ENCODE measurements at places on chromosomes 2 and 18. TPM values are rescaled to one million over a fixed set of nuclear protein-coding genes. Genes with fewer than 3 reads are reported as not detected.

RESP18 gene
- total RNA-seq: not detected

INPP5D gene
- 0.59 TPM for total RNA-seq

RAD51AP2 gene
- not detected for total RNA-seq

THOC1 gene
- total RNA-seq: 26.2 TPM

FOSL2 gene
- 84.3 TPM for total RNA-seq

CABYR gene
- total RNA-seq: 5.7 TPM

SALL3 gene
- 0.52 TPM for total RNA-seq

STEAP3 gene
- total RNA-seq: 18.4 TPM

FNDC4 gene
- total RNA-seq: 52.9 TPM

DPP4 gene
- 39.1 TPM for total RNA-seq

EIF2AK3 gene
- total RNA-seq: 32.5 TPM

All from smooth muscle cell of the pulmonary artery (primary cell).